ENCODE measurements at places on chromosomes 16 and 17. TPM values are rescaled to one million over a fixed set of nuclear protein-coding genes. Genes with fewer than 3 reads are reported as not detected.
A peak's percentile ranks its signal among the peaks of the same experiment; 100 is the strongest.

DNA sequence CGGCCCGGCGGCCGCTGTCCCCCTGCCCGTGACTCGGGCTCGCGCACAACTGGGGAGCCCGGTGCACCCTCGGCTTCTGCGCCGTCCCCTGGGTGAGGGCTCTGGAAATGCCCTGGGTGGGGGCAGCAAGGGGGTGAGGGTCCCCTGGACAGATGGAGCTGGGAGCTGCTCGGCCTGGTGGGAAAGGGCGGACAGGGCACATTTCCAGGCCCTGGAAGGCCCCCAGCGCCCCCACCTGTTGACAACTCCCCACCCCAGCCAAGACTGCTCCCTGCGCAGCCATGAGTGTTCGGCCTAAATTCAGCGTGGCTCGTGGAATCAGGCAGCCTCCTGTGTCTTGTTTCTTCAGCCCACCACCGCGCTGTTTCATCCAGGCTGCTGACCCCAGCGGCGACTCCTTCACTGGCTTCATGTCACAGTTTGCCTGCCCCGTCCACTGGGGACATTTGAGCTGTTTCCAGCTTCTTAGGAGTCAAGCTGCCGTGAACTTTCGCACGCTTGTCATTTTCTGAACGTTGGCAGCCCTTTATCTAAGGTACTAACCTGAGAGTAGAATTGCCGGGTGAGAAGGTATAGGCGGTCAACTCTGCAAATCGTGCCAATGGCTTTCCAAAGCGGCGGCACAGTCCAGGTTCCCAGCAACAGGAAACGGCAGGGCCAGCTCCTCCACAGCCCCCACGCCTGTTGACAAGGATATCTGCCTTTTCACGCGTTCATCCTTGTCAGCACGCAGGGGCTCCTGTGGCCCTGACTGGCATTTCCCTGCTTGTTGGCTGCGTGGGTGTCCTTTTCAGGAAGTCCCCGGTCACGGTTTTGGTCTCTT, 895 bp downstream of the UTS2R start:
- no peak for ATAC-seq

GRCh38 chr16:83969771-83970429, 1.9 kb downstream of the NECAB2 start:
- no peak for ATAC-seq

DNA sequence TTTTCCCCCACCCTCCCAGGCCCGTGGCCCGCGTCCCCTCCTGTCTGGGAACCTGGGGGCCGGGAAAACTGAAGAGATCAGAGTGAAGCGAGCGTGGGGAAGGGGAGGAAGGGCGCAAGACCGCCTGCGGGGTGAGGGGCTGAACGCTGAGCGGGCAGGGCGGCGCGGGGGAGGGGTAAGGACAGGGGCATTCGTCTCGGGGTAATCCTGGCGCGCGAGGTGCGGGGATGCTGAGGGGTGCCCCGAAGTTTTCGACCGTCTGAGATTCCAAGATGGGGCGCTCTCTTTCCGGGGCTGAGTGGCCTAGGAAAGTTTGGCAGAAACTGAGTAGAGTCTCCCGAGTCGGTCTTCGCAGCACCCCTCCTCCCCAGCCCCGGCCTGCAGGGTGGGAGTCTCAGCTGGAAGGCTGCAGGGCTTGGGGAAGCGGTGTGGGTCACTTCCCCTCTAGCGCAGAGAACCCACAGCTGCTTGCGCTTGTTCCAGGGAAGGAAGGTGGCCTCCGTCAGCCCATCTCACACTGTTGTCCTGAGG, 555 bp downstream of the TTYH2 start:
- ATAC-seq, result no peak

DNA sequence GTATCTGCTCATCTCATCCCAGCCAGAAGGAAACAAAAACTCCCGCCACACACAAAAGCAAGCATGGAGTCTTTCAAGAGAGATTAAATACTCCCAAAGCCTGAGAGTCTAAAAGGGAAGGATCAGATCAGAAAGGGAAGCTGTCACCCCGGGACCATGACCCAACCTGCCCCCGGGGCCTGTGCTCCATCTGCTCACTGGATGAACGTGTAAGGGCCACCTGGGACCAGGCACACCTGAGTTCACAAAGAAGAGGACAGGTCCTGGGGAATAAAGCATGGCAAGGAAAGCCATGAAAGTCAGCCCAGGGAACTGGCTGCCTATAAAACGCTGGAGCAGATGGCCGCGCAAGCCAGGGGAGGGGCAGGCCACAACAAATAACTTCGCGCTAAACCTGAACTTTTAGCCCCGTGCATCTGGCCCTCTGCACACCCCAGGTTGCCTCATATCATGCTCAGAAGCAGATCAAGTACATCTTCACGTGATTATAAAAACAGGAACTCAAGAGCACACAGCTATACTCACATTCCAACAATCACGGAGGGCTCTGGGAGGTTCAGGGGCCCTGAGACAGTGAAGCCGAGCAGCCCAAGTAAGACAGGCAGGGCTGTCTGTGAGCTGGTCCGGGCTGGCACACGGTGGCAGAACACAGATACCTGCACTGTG, 3.4 kb downstream of the TMEM11 start:
- no peak for ATAC-seq

Gene CPNE7
- total RNA-seq, result 1.8 TPM

- peak; percentile 36 for ATAC-seq
These were observed 123.0 kb downstream of the MSI2 start for GRCh38 chr17:57379237-57379894.

Gene CCDC144A
- 4.7 TPM for total RNA-seq

Gene CD300LF
- total RNA-seq, result 0.27 TPM

GRCh38 chr17:32813021-32813420, 63.9 kb downstream of the MYO1D start:
- ATAC-seq, result no peak

DNA sequence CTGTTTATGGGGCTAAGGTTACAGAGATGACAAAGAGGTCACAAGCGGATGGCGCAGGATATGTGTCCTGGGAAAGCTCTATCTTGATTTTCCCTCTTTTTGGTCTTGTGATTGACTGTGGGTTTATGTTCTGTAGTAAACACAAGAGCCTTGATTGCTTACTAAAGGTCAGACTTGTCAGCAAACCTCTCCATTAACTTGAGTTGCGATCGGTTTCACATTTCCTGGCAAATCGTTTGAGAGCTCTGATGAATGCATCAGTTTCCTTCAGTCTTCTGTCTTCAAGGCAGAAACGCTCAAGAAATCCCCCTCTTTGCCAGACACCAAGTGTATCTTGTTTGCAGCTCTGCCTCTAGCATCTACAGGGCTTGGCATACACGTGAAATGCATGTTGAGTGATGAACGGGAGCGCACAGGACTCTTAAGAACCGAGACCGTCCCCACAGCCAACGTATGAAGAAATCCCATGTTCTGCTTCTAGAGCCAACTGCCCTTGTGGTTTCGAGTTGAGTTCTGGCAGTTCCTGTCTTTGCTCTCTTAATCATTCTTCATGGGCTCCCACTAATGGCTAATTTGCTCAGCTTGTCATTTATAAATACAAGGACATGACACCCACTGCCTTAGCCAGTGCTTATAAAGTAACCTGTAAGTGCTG, 143.3 kb downstream of the PITPNC1 start:
- ATAC-seq, result peak; percentile 69

- ATAC-seq, result peak; percentile 13
These were observed 294.1 kb downstream of the BCAS3 start for GRCh38 chr17:60971515-60972369.

DNA sequence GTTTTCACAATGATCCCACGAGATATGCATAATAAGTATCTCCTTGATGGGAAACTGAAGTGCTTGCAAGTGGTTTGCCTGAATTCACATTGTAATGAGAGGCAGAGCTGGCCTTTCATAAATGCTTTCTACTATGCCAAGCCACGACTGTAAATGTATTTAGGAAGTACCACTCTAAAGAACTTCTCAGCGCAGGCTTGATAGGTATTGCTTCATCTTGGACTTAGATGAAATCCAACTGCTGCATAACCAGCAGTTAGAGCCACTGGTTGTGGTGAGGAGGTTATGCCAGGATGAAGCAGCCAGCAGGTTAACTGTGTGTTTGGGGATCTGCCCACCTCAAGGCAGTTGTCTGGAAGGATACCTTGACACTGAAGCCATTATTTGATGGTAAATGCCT, 26.8 kb downstream of the MARCHF10 start:
- ATAC-seq, result no peak

- no peak for ATAC-seq
These were observed 13.0 kb downstream of the MYBBP1A start for GRCh38 chr17:4542003-4542725.

Gene ADAM11
- total RNA-seq, result 1.3 TPM

Gene RNF43
- 0.79 TPM for total RNA-seq
